ENCODE measurements at places on chromosomes 6 and 20. TPM values are rescaled to one million over a fixed set of nuclear protein-coding genes. Genes with fewer than 3 reads are reported as not detected.

- no peak for DNase-seq
Measured at GRCh38 chr6:23735151-23735550, 390.9 kb upstream of the NRSN1 start.

Gene OPN5
- total RNA-seq = not detected

DNA sequence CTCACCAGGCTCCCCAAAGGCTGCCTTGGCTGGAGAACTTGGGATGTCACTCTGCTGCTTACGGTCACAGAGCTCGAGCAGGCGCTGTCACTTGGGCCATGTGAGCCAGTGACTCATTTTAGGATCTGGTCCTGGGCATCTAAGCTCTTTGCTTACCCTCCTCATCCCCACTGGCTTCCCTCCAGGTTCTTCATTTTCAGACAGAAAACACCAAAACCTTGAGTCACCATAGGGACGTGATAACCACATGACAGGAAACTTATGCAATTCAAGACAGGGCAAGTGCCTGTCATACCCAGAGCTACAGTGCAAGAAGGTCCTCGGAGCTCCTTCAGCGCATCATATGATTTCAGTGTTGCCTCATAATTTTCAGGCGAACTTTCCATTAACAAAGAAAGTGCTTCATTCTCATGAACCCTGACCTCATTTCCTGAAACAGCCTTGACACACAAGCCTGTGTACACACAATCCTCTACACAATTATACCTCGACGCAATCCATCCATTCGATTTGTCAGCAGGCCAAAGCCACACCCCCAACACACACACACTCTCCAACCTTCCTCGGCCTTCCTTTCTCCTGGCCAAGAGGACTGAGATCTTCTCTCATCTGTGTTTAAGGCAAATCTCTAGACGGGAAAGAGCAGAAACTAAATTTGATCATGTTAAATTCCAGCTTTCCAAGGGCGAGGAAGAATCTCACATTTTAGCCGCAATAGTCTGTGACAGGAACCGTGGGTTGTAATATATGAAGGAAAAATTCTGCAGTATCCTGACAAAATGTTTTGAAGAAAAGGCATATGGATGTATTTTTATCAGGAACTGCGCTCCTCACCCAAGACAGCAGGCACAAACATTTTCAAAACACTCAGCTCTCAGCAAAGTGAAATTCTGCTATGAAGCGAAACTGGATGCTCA is 25.3 kb downstream of the TBC1D7 start:
- DNase-seq = peak; percentile 58

Gene AIF1
- 4.8 TPM for total RNA-seq

DNA sequence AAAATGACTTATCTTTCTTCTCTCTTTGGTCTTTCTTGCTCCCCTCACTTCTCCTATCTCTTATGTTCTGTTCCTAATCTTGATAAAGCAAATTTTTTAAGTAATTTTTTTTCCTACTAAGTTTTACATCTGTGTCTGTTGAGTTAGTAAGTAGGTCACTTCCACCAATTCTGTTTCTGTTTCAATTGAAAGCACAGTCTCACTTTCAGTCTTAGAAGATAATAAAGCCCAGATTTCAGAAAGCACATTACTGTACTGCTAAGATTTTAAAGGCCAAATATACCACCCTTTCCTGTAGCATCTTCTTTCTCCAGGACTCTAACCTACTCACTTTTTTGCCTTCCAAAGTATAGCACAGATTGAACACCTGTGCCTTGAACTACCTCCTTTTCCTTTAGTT is 866.1 kb upstream of the ADGRB3 start:
- no peak for DNase-seq

Data from gastrocnemius medialis (tissue), 4 donors.